ENCODE measurements at places on chromosomes 3 and 15. TPM values are rescaled to one million over a fixed set of nuclear protein-coding genes. Genes with fewer than 3 reads are reported as not detected.

Gene DNAH1
- total RNA-seq: 4.8 TPM

DNA sequence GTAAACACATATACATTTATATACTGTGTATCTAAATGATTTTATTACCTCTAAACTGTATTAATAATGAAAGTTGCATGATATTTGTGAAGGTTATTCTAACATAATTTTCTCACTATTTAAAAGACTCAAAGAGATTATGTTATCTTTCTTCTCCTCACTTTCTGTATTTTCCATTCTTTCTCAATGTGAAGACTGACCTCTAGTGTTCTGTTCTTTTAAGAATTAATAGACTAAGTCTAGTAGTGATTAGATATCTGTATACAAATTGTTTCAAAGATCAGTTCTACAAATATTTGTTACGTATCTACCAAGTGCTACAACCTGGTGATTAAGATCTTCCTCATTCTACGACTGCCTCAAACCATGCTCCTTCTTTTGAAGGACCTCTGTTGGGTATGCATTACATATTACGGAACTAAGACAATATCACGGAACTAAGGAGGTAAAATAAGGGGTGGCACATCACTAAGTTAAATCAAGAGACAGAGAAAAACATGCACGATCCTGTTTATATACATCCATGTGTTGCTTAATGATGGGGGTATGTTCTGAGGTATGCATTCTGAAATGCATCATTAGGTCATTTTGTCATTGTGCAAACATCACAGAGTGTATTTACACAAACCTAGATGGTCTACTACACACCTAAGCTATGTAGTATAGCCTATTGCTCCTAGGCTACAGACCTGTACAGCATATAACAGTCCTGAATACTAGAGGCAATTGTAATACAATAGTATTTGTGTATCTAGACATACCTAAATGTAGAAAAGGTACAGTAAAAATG lies 161.5 kb upstream of the KBTBD8 start:
- DNase-seq: peak; percentile 4

DNA sequence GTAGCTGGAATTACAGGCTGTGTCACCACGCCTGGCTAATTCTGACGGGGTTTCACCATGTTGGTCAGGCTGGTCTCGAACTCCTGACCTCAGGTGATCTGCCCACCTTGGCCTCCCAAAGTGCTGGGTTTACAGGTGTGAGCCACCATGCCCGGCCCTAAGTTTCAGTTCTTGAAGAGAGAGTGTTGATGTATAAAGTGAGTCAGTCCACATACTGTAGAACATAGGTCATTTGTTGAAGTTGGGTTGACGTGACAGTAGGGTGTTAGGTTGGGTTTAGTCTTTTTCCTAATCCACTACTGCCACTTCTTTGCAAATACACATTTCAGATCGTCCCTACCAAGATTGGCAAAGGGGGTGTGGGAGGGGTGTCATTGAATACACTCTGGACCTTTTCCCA lies 15.2 kb downstream of the DNAJC19 start:
- no peak for DNase-seq

DNA sequence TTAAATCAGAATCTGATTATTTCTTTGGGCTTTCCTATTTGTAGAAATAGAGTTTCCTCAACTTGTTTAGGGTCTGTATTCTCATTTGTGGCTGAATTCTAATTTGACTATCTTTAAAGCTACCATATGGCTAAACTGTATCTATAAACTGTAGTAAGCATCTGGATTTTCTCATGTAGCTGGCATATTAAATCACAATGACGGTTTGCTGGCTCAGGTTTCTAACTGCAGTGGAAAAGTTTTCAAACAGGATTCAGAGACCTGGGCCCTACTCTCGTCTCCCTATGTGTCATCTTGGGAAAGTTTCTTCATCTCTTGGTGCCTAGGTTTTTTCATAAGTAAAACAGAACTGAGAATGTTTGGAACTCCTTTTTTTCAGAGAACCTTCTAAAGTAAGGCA lies 68.3 kb downstream of the GALK2 start:
- DNase-seq: peak; percentile 99

GRCh38 chr15:53133255-53133850 lies 343.2 kb upstream of the ONECUT1 start:
- DNase-seq: no peak

DNA sequence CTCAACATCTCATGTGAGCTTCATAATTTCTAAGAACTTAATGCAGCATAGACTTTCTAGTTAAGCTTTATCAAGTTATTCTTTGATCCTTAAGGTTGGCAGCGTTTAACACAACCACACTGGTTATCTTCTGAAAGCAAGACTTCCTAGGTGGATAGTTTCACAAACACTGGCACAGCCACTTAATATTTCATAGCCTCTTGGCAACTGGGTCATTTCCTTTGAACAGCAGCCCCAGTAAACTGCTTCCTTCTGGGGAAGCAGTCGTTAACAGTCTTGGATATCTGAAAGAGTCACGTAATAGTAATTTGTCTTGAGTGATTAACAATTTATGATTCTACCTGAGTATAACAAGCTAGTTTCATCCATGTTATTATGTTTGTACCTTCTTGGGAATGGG lies 45.9 kb upstream of the ABHD10 start:
- DNase-seq: no peak

Gene C2CD4B
- not detected for total RNA-seq

GRCh38 chr15:40941068-40941527 lies 12.0 kb downstream of the DLL4 start:
- no peak for DNase-seq

DNA sequence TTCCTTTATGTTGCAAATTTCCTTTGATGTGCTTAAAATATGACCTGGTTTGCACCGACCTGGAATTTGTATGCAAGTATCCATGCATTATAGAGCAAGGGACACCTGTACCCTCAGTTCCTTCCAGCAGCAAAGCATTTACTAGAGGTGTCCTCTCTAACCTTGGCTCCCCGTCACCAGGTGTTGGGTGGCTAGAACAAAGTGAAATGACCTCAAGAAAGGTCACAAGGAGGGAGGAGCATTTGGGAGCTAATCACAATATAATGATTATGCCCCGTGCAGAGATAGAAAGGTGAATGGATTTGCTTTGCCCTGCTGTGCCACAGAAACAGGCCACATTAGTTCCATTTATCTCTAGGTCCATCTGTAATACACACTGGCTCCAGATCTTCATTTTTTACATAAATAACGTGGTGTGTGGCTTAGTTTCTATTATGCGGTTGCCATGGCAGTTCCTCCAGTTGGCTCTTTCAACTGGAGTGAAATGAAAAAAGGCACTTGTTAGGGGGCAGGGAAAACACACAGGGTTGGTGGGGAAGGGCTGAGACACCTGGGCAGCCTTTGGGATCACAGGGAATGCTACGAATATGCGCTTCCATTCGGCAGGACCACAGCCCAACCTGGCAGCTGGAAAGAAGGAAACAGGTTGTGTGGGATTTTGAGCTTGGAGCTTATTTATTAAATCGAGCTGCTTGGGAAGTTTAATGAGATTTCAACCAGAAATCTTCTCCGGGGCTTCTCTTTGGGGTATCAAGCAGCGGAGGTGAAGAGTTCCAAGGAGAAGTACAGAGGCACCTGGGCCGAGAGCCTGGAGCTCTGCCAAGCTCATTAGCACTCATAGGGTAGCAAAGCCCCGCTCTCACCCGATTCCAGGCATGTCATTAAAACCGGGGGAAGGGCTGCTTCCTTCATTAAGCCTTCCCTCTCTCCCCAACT lies 233.5 kb upstream of the ST8SIA2 start:
- no peak for DNase-seq

Gene TRIM71
- total RNA-seq: not detected

Gene HHLA2
- total RNA-seq: not detected

DNA sequence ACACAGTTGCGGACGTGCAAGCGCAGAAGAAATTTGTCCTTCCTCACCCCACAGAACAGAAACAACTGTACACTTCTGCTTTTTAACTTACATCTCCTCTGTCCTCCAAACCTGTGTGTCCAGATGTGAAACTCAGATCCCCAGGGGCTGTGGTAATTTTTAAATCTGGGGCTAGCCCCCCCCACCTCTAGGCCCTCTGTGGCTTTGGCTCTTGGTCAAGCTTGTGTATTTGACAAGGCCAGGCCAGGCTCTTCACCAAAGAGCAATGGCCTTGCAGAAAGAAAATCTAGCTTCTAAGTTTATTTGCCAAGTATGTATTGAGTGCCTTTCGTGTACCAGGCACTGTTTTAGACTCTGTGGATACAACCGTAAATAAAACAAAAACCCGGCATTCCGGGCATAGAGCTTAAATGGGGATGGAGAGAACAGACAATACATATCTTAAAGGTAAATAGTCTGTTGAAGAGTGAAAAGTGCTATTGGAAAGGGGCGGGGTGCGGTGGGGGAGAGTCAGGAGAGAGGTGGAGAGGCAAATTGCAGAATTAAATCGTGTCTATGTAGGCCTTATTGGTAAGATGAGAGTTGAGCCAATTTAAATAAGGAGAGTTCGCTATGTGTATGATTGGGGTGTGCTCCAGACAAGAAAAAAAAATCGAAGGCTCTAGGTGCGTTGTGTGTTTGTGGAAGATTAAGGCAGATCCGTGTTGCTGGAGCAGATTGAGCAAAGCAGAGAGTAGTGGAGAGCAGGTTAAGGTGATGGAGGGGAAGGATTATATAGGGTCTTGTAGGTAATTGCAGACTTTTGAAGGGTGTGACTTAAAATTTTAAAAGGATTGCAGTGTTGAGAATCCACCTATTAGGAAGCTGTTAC lies 781 bp upstream of the DPH6 start:
- DNase-seq: no peak

Gene SNTN
- not detected for total RNA-seq

- DNase-seq: no peak
Measured at GRCh38 chr3:111164621-111165020, 93.0 kb downstream of the NECTIN3 start.

GRCh38 chr3:38608961-38609360 lies 40.5 kb downstream of the SCN5A start:
- no peak for DNase-seq

Gene FAM107A
- not detected for total RNA-seq

- DNase-seq: peak; percentile 84
Measured at GRCh38 chr15:85545185-85545584, 164.8 kb downstream of the AKAP13 start.

Gene IL16
- 0.32 TPM for total RNA-seq

Gene GPR62
- total RNA-seq: under 0.01 TPM

DNA sequence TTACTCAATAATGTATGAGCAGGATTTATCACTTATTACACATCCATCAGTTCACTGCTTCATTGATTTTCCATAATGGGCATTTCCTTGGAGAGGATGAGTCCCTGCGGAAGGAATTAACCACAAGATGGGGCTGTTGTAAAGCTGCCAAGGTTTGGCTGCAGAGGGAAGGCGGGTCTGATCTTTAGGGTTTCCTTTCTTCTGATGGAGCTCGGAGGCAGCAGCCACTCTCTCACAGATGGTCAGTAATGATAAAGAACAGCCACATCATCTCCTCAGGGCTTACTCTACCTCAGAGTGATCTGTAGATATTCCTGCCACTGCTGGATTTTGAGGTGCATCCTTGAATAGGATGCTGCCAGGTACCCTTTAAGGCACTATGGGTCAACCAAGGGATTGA lies 115.2 kb downstream of the USP13 start:
- DNase-seq: peak; percentile 55

DNA sequence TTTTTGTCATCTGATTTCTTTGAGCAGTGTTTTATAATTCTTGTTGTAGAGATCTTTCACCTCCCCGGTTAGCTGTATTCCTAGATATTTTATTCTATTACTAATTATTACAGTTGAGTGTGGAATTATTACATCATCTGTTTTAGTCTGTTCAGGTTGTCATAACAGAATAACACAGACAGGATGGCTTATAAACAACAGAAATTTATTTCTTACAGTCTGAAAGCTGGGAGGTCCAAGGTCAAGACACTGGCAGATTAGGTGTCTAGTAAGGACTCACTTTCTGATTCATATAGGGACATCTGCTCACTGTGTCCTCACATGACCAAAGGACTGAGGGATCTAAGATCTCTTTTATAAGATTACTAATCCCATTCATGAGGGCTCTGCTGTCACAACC lies 121.3 kb upstream of the THBS1 start:
- DNase-seq: peak; percentile 60

GRCh38 chr15:63114465-63114864 lies 7.2 kb upstream of the LACTB start:
- no peak for DNase-seq

GRCh38 chr15:93247466-93248121 lies 158.6 kb upstream of the RGMA start:
- DNase-seq: no peak

GRCh38 chr3:122305818-122306621 lies 19.0 kb upstream of the CSTA start:
- no peak for DNase-seq

DNA sequence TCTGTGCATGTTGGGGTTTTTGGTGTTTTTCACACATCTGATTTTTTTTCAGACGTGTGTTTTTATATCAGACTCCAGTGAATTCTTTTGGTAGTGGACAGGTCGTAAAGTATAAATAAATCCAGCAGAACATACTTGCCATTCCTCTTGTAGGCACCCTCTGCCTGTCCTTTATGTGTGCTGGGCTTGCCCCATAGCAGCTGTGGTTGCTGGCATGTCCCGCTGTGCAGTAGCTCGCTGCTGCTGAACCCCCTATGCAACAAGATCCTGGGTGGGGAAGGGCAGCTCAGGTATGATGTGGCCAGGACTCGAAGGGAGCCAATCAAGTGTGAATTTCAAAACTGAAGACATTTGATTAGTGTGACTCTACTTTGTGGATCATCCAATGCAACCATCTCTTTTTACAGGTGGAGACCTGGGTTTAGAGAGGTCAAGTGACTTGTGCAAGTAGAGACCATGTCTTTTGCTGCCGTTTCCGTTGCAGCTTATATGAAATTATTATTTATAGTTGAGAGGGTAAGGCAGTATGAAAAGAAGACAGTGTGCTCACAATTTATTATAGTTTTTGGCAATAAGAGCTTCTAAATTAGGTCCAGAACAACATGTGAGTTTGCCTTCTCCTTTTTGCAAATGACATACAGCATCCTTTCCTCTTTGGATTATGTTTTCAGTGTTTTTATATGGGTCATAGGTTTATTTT lies 350.8 kb upstream of the C2CD4B start:
- no peak for DNase-seq

DNA sequence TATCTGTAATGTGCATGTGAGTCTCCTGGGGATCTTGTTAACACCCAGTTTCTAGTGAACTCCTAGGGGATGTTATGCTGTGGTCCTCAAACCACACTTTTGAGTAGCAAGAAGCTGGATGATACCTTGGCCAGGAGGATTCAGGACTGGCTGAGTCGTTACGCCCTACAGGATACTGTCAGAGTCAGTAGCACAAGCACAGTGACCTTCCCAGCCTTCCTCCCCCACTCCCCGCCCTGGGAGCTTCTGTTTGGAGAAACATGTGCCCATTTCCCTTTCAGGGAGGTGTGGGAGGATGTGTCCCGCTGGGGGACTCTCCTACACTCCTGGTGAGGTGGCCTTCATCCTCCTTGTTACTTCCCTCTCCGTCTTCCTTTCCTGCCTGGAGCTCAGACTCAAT lies 76.4 kb upstream of the TRPM1 start:
- DNase-seq: no peak

Gene INSYN1
- total RNA-seq: under 0.01 TPM

Gene PEX5L
- under 0.01 TPM for total RNA-seq
